ENCODE measurements at places on chromosomes 7 and 10.

DNA sequence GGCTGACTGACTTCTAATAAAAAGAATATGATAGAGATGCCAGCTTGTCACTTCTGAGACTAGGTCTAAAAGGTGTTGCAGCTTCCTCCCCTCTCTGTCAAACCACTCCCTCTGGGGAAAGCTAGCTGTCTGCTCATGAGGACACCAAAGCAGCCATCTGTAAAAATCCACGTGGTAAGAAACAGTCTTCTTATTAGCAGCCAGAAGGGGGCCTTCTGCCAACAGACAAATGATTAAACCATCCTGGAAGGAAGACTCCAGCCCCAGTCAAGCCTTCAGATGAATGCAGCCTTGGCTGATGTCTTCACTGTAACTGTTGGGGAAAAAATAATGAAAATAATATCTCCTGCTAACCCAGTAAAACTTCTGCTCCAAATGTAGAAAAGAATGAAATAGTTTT, 41.9 kb upstream of the DAGLB start:
- no peak for DNase-seq

DNA sequence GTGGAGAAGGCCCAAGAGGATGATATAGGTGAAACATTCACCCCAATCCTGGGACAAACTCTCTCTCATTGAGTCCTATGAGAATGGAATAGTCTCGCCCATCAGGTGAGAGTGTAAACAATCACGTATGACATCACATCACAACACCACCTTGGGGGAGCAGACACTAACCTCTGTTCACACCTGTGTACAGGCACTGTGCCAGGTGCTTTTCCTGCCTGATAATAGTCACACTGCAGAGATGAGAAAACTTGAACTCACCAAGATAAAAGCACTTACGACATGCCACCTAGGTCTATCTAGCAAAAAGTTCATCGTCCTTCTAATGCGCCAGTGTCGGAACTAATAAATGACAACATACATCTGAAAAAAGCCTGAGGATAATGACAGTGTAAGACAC, 187.8 kb downstream of the FAM107B start:
- no peak for DNase-seq

DNA sequence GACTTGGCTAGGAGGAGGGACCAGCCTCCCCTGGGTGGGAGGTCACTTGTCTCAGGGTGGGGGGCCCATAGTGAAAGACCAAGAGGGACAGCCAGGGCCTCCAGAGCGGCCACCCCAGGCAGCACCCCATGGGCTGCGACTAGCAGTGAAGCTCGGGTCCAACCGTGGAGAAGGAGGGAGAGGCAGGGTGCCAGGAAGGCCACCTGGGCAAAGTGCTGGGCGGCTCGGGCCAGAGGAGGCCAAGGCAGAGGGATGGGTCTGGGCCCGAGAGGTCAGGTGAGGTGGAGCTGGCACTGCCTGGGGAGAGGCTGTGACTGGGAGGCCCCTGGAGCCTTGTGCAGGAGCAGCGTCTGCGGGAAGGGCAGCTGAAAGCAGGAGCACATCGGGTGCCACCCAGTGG, 41.8 kb downstream of the CLRN3 start:
- DNase-seq = no peak

DNA sequence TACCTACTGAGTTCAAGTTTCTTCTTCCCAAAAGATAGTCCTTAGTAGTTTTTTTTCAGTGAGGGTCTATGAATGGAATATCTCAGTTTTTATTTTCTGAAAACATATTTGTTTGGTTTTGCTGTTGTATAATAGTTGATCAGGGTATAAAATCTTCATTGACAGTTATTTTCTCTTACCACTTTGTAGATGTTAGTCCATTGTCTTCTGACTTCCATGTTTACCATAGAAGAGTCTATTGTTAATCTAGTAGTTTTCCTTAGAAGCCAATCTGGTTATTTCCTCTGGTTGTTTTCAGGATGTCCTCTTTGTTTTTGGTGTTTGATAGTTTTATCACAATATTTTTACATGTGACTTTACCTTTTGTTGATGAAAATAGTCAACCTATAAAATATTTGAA, 5.5 kb upstream of the ZNF777 start:
- DNase-seq = no peak

- no peak for DNase-seq
These were observed 74.1 kb downstream of the CRPPA start for GRCh38 chr7:16347066-16347826.

- peak; percentile 23 for DNase-seq
These were observed 111.3 kb upstream of the DNAJB12 start for GRCh38 chr10:72466018-72466417.

DNA sequence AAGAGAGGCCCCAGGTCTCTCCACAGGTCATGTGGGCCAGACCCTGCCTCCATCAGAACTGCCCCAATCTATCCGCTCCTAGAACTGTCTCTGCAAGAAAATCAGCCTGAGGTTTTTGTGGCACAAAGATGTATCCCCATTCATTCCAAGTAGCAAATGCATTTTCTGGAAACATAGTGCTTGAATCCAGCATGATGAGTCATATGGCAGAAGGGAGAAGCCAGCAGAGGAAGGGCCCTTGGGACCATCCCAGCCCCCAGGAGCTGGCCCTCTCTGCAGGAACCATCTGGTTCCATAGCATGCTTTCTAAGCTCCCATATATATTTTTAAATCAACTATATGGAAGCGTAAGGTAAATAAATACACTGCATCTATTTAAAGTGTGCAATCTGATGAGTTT, 563.2 kb downstream of the GALNT17 start:
- no peak for DNase-seq

DNA sequence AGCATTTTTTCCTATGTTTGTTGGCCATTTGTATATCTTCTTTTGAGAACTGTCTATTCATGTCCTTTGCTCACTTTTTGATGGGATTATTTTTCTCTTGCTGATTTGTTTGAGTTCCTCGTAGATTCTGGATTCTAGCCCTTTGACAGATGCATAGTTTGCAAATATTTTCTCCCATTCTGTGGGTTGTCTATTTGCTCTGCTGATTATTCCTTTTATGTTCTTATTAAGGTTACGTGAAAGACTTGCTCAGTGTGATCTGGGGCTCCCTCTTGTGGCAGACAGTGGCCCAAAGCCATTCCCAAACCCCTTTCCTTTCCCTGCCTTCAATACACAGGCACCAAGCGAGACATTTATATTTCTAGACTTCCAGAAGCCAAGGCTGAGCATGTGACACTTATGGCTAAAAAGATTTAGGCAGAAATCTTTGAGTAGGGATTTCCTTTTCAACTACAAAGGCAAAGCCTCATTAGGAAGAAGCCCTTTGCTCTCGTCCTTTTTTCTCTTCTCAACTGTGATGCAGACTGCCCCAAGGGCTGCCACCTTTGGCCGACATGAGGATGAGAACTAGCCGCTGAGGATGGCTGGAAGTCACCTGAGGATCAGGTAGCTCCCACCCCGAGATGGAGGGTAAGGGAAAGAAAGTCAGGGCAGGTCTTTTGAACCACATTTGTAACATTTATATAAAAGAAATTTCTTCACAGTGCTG, 23.6 kb downstream of the ST8SIA6 start:
- peak; percentile 90 for DNase-seq

GRCh38 chr10:49274886-49275285, 24.1 kb upstream of the C10orf71 start:
- no peak for DNase-seq

DNA sequence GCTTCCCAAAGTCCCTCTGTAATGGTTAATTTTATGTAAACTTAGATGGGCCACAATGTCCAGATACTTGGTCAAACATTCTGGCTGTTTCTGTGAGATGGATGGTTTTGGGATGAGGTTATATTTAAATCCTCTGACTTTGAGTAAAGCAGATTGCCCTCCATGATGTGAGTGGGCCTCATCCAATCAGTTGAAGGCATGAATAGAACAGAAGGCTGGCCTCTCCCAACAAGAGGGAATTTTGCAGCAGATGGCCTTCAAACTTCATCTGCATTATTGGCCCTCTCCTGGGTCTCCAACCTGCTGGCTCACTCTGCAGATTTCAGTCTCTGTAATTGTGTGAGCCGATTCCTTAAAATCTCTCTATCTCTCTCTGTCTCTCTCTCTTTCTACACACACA, 362.3 kb downstream of the GRID1 start:
- DNase-seq = no peak

DNA sequence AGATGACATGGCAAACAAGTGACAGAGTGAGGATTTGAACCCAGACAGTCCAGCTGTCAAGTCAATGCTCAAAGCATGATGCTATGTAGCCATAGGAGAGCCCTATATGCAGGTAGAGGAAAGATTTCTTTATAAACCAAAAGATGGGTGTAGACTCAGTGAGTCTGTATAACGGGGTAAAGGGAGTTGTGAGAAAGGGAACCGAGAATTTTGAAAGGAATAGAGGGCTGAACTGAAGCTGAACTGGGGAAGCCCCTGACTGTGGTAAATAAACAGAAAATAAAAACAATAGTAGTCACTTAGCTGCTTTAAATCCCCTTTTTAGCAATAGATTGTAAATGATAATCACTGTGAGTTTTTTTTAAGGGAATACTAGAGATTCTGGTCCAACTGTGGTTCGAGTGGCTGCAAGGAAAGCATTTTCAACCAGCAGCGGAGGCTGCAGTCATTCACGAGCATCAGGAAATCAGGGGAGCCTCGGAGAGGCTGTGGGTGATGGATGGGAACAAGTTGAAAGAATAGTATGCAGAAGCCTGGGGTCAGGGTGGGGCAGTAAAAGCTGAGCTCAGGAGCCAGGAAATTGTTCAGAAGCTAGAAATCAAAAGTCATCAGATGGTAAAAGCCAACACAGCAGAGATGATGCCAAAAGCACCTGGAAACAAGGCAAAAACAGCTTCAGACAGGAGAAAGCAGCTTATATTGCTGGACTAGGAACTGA, 393.5 kb downstream of the GFRA1 start:
- DNase-seq = no peak

DNA sequence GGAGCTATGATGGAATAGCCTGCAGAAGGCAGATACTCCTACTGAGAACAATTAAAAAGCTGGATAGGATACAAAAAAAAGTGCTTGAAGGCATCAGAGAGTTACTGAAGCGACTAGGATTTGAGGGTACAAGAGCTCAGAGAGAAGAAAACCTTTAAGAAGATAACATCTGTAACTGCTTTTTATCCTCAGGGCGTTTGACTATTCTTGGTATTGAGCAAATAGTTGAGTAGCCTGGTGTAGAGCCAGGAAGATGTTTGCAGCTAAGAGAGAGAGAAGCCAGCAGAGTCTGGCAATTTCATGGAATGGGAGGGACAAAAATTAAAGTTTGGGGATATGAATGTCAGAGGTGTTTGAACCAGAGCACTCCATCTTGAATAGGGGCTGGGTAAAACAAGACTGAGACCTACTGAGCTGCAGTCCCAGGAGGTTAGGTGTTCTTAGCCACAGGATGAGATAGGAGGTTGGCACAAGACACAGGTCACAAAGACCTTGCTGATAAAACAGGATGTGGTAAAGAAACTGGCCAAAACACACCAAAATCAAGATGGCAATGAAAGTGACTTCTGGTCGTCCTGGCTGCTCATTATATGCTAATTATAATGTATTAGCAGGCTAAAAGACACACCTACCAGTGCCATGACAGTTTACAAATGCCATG, 428.8 kb downstream of the SH2D4B start:
- DNase-seq = no peak

DNA sequence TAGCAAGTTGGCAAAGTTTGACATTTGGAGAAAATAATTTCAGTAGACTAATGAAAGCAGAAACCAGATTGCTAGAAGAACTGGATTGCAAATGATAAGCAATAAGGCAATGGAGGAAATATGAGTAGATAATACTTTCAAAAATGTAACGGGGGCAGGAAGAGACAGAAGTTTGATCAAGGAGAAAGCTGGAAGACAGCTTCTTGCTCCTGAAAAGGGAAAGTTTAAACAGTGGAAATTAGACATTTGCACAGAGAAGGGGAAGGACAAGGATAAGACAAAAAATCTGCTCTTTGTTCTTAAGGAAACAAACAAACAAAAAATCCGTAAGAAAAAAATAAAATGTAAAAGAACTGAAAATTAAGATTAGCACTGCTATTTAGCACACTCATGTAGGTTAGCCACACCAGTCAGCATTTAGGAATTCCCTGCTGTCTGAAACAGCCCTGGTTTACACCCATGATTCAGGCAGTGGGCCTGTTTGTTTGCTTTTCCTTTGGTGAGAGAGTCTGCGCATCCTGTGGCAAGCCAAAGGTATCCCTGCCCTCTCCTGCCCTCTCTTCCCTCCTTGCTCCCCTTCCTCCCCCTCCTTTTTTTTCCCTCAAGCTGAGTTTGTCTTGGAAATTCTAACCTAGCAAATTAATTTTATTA, 104.3 kb upstream of the CAV2 start:
- peak; percentile 86 for DNase-seq

- DNase-seq = peak; percentile 5
These were observed 2.5 kb downstream of the EIF3B start for GRCh38 chr7:2357165-2357564.

DNA sequence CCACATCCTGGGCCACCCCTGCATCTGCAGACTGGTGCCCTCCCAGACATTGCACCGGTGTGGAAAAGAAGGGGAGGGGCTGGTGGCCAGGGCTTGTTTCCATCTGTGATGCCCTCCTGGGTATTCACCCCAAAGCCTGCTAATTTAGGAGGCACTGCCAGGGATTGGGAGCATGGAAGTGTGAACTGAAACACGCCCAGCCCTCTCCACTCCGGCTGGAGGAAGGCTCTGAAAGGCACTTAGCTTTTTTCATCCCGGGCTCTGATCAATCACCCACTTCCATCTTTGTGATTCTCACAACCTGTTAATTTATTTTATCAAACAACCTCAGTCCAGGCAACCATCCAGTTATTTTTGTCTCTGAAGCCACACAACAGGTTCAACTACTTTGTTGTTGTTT, 20.9 kb upstream of the CPXM2 start:
- DNase-seq = no peak

DNA sequence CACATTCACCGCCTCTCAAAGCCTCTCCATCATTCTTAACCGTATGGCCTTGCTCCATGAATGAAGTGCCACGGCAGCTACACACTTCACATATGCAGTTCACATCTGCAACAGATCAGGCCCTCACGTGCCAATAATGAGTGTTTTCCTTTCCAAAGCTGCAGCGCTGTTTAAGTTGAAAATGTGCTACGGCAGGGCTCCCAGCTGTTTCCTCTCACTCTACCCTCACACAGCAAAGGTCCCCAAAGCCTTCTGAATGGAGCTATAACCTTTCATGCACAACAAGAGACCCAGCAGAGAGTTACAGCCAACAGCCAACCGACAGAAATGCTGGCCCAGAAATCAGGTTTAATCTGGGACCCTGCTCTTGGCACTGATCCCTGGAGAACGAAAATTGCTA, 236.1 kb downstream of the ELMO1 start:
- DNase-seq = peak; percentile 22

DNA sequence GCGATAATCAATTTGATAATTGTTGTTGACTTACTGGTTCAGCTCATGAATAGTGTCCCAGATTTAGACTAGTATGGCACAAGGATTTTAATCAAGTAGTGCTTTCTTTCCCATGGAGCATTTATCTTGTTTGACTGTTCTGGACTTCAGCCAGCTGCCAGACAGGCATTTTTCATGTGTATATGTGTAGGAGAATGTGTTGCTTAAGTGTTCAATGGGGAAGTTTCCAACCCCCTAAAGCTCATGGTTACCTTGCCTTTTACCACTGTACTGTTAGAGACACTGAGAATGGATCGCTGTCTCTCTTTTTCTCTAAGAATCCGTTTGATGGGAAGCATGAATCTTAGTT, 103.9 kb downstream of the LRRC4 start:
- peak; percentile 42 for DNase-seq
